ENCODE measurements at places on chromosomes 12 and 14.

GRCh38 chr12:14403711-14404196 lies 38.3 kb downstream of the ATF7IP start:
- no peak for DNase-seq

GRCh38 chr14:39181026-39181692 lies 6.1 kb downstream of the PNN start:
- no peak for DNase-seq

DNA sequence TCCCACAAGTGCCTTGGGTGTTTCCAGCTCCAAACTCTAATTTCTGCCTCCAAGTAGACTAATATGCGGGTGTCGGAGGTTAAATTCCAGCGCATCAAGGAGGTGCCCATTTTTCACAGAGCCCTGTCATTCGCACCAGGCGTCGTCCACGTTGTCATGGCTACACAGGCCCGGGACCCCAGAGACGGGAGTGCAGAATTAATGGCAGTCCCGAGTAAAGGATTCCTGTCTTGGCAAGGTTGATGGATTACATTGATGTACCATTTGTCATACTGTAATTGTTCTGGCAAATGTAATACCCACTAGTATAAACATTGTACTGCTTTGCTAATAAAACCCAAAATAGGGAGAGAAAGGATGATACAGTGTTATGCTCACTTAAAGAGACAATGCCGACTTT lies 222.9 kb upstream of the MYL2 start:
- no peak for DNase-seq

- DNase-seq: no peak
Measured at GRCh38 chr12:128356547-128356946, 89.6 kb downstream of the TMEM132C start.

DNA sequence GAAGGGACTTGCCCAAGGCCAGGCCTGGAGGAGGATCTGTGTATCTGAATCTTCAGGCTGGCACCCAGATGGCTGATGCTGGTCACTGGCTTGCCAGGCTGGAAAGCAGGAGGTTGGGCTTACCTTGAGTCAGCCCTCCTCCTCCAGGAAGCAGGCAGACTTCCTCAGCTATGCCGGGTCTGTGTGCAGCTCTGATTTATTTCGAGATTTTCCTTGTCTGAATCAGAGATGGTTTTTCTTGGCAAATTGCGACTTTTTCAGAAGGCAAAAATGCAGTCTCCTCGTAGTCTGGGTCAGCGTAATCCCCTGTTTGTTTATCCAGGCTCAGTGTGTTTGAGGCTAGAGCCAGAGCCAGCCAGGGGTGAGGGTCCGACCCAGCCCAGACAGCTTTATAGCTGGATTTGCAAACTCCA lies 48.9 kb downstream of the SMOC1 start:
- no peak for DNase-seq

GRCh38 chr12:111728795-111729194 lies 37.9 kb upstream of the ALDH2 start:
- DNase-seq: no peak

DNA sequence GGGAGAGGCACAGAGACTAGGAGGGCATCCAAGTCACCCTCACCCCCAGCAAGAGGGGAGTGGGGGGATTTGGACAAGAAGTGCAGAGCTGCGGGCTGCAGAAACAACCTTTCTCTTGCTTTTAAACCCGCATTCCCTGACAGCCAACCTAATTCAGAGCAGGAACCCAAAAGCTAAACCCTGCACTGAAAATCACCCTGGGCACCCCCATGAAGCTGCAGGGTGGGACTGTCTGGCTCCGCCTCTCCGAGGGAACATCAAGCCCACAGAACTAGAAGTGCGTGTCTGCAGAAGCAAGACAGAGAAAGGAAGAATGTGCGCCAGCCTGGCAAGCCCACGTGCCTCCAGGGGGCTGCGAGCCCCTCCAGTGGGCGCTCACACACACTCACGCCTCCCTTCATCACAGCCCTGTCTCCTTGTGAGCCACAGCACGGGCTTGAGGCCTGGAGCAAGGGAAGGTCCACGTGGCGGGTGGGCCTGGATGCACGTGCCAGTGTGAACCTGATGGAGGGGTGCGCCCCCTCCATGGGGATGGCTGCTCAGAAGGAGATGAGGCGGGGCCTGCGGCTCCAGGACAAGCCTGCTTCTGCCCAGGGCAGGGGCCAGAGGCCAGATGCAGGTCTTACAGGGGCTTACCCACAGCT lies 27.8 kb upstream of the PNMA1 start:
- no peak for DNase-seq

Measured in anterior cingulate cortex (tissue), 58 donors.